ENCODE measurements at places on chromosomes 1 and 21.

DNA sequence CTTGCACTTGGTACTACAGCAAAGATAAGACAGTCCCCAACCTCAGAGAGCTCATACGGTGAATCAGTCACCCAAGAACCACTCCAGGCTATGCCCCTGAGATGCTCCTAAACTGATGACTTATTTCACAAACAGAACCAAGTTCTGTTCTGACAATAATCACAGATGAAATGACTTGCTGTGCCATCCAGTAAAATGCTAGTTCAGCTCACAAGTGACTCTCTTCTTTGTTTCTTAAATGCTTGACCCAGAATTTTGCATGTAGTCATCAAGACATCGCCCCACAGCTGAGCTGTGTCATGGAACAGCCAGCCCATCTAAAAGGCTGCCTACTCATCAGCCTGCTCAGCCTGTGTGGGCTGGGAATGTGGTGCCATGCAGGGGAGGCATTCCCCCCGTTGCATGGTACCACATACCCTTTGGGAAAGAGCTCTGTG is 6.1 kb upstream of the SLC19A2 start:
- no peak for DNase-seq

GRCh38 chr1:31981972-31982371 is 31.7 kb upstream of the KHDRBS1 start:
- no peak for DNase-seq

GRCh38 chr1:5651964-5652821 is 340.0 kb downstream of the NPHP4 start:
- DNase-seq, result peak; percentile 68

GRCh38 chr1:92464588-92465255 is 22.0 kb downstream of the GFI1 start:
- no peak for DNase-seq

- no peak for DNase-seq
These were observed 1.6 kb downstream of the C8A start for GRCh38 chr1:56856186-56856585.

- no peak for DNase-seq
These were observed 61.9 kb upstream of the GJA5 start for GRCh38 chr1:147822292-147822691.

DNA sequence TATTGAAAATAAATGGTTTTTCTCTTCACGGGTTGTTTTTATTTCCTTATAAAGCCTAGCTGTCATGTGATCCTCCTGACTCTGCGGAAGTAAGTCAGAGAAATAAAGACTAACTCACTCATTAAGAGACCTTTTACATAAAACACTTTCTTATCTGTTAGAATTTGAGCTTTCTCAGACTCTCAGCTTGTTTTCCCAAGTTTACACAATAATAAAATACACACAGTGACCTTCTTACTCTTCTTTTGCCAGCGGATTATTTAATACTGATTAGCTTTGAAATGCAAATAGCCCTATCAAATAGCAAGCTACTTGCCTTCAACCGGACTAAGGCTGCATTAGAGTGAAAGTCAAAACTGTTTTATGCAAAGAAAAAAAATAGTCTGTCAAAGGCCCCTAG is 45.5 kb upstream of the CXADR start:
- DNase-seq, result no peak

GRCh38 chr1:217495249-217495648 is 135.6 kb downstream of the GPATCH2 start:
- no peak for DNase-seq

All from NCI-H1417 (cell line).